ENCODE measurements at places on chromosomes 13 and 19.

DNA sequence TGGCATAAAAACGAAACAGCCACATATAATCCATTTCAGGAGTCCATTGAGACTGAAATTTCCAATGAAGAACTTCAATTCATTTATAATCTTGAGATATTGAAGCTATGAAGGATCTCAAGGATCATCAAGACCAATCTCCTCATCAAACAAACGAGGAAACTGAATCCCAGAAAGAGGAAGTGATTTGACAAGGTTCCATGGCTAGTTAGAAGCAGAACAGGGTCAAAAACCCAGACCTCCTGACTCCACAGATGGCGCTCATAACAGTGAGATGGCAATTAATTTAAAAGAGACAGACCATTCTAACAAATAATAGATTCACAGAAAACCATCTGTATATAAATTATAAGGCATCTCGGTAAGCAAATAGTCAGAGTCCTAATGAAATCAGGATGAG lies 229.7 kb downstream of the KCTD12 start:
- DNase-seq, result no peak

GRCh38 chr19:54451331-54451871 lies 2.4 kb downstream of the LENG8 start:
- DNase-seq, result no peak

DNA sequence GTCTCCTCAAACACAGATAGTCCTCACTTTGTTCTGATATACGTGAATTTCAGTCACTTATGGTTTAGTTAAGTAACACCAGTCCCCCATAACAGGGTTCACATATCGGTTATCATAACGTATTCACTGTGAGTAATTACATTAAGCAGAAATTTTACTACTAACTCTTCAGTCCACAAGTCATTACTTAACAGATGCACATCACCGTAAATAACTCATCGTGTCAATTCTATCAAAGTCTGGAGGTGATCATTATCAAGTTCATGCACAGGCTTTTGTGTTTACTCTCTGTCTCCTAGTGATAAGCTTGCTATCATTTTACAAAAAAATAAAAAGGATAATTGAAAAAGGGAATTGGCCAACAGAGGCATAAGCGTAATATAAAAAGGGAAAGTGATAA lies 287.4 kb upstream of the ATXN8OS start:
- DNase-seq, result no peak

DNA sequence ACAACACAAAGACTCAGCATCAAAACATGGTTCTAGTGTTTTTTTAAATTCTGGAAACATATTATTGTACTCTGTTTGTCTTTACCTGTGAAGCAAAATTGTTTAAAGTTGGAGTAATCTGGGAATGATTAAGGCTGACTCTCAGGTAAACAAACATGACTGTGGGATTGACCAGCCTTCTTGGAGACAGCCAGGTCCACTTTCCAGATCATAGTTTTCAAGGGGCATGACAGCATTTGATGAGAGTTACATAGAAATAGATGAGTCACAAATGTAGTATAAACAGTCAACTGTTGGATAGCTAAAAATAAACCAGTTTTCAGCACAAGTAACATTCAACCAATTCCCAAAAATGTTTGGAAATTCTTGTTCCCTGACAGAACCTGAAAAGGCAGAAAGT lies 1680.9 kb downstream of the OLFM4 start:
- DNase-seq, result no peak

GRCh38 chr13:36207672-36208071 lies 6.7 kb downstream of the SOHLH2 start:
- no peak for DNase-seq

GRCh38 chr13:86710896-86711295 lies 911.7 kb upstream of the SLITRK6 start:
- DNase-seq, result no peak

- no peak for DNase-seq
These were observed 110.2 kb upstream of the GJB6 start for GRCh38 chr13:20342311-20342710.

- peak; percentile 41 for DNase-seq
These were observed 2.7 kb downstream of the TPM4 start for GRCh38 chr19:16078759-16079707.

DNA sequence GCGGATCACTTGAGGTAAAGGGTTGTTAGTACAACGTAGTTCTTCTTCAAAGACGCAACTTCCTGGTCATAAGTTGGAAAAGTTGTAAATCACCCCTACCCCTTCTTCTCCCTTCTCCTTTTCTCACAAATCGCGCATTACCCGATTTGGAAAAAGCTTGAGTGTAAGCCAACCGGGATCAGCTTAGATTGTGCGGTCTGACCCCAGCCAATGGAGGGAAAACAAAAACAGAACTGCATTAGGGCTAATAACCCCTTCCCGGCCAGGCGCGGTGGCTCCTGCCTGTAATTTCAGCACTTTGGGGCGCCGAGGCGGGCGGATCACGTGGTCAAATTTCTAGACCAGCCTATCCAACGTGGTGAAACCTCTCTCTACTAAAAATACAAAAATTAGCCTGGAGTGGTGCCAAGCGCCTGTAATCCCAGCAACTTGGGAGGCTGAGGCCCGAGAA lies 806 bp downstream of the ZNF90 start:
- no peak for DNase-seq

- DNase-seq, result no peak
These were observed 40.6 kb downstream of the PHF11 start for GRCh38 chr13:49536144-49536873.

- DNase-seq, result no peak
These were observed 2.5 kb downstream of the ZNF430 start for GRCh38 chr19:21022996-21023395.

DNA sequence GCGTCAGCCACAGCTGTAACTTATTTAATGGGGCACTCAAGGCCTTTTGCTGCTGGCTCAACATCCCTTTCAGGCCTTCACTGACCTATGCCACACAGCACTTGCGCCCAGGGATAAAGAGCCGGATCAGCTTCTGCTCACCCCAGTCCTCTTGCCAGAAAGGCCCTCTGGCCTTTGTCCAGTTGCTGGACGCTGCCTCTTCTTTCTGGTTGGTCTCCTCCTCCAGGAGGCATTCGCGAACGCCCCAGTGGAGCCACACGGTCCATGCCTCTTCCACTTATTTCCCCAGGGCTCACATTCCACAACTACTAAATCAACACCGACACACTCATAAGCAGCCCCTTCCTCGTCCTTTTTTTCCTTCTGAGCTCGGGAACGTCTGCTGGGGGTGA lies 3.7 kb upstream of the ZNF329 start:
- no peak for DNase-seq

- no peak for DNase-seq
These were observed 78.1 kb upstream of the OLFM4 start for GRCh38 chr13:52950436-52950956.

GRCh38 chr19:6476155-6476895 lies 5.3 kb downstream of the DENND1C start:
- DNase-seq, result peak; percentile 71

- no peak for DNase-seq
These were observed 279.6 kb downstream of the PCDH20 start for GRCh38 chr13:61136093-61136492.

DNA sequence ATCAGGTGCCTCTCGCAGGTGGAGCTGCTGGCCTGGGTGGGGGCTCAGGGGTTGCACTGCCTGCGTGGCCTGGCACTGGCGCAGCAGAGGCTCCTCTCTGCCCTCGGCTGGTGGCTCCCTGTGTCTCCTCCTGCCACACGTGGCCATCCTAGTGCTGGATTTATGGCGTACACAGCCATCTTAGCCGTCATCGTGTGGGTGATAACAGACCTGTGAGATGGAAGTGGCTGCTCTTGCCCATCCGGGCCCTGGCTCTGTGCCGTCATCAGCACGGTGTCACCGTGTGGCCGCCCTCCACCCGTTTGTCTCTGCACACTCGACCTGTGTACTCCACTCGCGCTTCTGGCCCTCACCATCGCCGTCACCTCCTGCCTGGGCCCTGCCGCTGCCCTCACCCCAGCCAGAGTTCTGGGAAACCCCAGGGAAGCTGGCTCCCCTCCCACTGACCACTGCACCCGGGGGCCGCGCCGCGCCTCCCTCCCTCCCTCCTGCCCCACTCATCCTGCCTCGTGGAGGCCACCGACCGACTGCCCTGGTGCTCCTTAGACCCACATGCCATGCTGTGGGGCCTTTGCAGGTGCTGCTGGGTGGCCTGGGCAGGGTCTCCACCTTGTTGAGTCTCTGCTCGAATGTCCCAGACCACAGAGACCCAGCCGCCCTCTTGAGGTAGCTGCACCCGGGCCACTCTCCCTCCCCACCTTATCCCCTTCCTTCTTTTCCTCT lies 29.5 kb downstream of the TMEM255B start:
- no peak for DNase-seq

DNA sequence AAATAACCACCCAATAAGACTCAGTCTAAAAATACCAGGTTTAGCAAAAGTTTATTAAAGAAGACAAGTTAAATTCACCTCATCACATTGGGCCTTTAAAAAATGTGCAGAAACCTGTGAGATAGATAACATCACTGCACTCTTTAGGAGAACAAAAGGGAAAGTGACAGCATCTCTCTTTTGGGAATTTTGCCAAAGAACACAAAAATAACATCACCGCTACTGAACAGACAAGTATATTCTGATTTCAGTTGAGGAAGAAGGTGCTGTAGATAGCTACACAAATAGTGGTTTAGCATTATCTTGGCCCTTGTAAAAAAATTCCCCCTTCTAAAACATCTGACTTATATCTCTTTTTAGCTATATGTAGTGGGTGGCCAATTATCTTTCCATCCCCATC lies 244.7 kb downstream of the VWA8 start:
- DNase-seq, result no peak

- DNase-seq, result no peak
These were observed 1505.1 kb downstream of the PCDH9 start for GRCh38 chr13:65725006-65725405.

DNA sequence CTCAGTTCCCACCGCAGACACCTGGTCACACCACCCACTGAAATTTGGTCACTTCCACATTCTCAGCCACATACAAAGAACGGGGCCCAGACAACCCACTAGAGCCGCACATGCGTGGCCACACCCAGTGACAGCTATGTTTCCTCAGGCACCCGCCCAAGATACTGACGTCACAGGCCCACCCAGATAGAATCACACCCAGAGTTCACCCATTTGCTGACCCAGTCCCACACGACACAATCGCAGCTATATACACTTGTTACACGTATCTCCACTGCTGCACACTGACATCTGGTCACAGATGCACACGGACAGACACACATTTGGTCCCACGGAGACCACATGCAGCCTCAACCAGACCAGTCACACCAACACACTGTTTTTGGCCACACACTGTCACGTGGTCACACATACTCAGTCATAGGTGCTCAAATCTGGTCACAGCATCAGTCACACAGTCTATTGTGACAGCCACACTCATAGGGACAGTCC lies 2.9 kb downstream of the NUMBL start:
- no peak for DNase-seq

GRCh38 chr13:39930060-39930459 lies 274.6 kb downstream of the COG6 start:
- DNase-seq, result no peak

DNA sequence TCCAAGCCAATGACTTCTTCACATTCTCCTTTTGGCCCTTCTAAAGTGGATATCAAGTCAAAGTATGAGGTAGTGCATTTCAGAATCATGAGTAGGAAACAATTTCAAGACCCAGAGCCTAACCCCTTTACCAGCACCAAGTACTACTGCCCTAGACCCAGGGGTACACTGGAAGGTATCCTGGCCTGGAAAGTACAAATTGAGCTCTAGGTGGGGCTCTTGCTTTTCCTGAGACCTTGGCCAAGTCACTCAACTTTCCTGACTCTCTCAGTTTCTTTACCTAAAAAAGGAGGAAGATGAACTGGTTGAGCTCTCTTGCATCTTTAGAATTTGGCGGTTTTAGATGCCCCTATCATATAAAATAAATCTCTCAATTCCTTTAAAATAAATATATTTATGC lies 204.7 kb downstream of the FGF14 start:
- DNase-seq, result no peak

DNA sequence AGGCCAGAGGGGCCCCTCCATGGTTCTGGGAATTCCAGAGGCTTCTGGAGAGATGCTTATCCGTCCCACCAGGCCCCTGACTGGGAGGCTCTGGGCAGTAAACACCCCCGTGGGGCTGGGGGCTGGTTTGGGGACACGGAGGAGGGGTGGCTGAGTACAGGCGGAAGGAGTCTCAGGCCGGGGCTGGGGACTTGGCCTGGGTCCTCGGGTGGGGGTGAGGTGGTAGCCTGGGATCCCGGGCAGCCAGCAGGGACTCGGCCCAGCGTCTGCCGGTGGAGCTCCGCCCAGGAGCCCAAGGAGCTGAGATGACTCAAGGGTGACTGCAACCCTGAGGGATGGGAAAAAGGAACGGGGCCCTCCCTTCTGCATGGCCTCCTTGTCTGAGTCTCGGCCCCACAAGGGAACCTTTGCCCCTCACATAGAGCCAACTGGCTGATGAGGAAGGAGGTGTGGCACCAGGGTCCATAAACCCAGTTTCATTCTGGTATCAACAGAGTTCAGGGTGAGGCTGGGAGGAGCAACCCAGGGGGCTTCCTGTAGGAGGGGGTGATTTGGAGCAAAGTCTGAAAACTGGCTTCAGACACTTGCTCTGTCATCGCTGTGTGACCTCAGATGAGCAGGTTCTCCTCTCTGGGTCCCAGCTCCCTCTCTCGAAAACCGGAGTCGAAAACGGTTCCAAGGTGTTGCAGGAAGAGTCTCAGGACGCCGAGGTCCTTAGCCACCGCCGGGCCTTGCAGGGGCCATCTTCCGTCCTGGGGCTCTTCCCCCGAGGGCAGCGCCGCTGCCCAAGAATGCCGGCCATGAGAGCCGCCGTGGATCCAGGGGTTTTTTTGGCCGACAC lies 809 bp downstream of the MISP start:
- DNase-seq, result no peak

GRCh38 chr19:35268536-35269437 lies at the start of gene USF2:
TSS of gene USF2 (plus strand) at chr19:35268962. CDS start at chr19:35269102, 140 bp downstream.
- DNase-seq, result peak; percentile 71

DNA sequence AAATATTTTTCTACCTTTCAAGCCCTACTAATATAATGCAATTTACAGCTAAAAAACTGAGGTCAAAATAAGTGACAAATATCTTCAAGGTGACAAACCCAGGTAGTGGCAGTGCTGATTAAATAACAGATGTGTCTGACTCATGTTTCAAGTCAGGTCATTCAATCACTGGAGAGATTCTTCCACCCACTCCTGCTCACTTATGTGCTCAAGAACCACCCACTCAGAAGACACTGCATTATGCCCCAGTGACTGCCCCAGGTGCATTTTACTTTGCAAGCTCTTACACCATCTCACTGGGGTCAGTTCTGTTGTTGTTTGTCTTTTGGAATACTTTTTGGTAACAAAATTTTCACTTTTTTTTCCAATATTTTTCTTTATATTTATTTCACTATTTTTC lies 2.2 kb downstream of the ZNF100 start:
- no peak for DNase-seq
